IPS DF 6.9 (cell line): ENCODE measurements at places on chromosomes 7 and 10.

DNA sequence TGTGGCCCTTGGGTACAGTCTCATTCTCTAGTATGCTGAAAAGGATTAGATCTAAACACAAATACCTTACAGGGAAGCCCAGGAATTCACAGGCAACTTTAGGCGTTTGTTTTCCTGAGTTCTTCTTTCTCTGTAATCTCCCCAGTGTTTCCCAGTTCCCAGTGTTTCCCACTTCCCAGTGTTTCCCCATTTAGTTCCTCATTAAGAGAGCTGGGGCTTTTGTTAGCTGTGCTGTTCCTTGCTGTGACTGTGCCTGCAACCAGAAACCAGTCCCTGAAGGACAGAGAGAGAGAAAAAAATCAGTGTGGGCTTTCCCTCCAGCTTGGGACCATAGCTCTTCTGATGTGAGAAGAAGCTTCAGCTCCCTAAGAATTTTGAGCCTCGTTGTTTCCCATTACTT is 802.9 kb upstream of the COBL start:
- no peak for DNase-seq

DNA sequence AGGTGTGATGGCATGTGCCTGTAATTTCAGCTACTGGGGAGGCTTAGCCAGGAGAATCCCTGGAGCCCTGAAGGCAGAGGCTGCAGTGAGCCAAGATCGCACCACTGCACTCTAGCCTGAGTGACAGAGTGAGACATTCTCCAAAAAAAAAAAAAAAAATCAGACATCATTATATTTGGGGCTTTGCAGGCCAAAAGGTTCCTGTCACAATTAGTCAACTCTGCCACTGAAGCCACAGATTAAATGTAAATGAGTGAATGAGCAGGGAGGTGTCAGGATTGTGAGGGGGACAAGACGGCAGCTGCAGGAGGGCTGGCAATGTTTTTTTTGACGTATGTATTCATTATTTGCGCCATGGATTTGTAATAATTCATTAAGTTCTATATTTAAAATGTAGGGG is 3.3 kb downstream of the ZNF33B start:
- DNase-seq, result no peak

GRCh38 chr10:122490786-122491680 is 29.7 kb downstream of the HTRA1 start:
- DNase-seq, result no peak

DNA sequence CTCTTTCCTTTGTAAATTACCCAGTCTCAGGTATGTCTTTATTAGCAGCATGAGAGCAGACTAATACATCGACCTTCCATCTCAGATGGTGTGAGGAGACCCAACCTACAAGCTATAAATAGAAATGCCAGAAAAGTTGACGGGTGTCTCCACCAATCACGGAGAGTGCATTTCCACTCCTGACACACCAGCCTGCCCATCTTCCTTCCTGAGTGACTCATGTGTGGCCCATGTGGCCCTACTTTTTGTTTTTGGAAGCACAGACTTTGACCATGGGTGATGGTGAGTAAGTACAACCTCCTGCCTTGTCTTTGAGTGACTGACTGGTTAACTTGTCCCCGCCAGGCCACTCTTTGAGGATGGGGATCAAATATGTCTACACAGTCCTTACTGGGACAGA is 147.0 kb downstream of the OAT start:
- no peak for DNase-seq

GRCh38 chr10:123622381-123622780 is 43.8 kb upstream of the GPR26 start:
- DNase-seq, result no peak

- no peak for DNase-seq
These were observed 56.7 kb upstream of the TFEC start for GRCh38 chr7:116087291-116087690.

DNA sequence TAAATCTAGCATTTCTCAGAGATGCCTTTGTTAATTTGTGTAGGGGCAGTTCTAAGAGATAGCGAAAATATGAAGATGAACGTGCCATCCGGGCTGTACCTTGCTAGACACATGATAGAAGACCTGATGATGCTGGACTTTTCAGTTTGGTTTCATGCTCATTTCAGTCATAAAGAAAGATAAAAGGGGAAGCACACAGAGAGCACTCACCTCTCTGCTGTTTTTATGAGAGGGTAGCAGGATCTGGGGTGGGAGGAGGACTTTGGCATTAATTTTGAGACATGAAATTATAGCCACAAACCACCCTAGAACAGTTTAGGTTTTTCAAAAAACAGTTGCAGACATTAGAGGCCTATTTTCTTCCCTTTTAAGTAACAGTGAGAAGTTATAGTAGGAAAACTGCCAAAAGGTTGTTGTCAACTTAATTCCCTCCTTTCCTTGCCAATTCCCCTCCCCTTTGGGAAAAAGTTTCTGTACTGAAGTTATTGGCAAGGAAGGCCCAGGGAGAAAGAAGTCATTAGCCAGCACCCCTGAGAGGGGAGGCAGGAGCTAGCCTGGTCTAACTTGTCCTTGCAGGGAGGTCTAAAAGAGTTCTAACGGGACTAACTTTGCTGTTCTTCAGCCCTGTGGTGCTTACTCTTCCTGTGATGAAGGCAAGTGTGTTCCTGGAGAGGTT is 2.6 kb downstream of the ST7 start:
- no peak for DNase-seq

DNA sequence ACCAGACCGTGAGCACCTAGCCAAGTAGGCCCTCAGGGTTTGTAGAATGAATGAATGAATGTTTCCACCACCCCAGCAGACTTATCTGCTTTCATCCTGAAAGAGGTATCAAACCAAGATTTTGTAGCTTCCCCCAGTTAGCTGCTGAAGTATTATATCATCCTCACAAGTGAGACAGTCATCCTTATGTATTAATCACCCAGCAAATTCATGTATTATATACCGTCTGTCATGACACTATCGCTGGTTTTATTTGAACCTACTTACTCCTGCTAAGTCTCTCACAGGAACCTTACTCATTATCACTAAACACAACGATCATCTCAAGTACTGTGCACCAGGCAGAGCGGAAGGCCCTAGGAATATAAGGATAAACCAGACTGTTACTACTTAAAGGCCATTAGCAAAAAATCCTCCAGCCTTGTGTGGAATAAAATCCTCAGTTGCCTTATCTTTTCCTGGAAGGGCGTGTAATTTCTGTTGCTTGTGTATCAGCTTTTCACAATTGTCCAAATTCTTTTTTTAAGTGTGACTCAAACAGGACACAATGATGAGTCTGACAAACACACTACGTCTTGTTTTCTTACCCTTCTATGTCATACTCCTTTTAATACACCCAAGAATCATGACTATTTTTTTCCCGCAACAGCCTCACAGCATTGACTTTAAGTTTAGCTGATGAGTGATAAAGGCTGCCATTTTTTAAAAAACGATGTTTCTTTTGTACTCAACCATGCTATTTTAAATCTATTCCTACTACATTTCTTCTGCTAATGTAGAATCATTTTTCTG is 176.1 kb upstream of the KLF14 start:
- no peak for DNase-seq

DNA sequence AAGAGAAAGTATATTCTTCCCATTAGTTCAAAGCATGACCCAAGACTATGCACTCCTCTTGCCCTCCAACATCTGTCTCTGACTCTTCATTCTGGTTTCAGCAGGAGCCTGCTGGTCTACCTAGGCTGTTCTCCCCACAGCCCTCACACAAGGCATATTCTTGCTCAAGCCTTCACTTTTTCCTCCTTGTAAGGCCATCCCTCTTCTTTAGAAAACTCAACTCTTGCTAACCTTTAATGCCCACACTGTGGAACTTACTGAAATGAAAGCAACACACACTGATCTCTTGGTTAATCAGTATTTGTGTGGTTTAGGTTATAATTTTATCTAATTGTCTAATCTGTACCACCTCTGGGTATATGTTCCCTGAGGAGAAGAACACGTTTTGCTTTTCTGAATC is 75.8 kb downstream of the PRKCQ start:
- no peak for DNase-seq

DNA sequence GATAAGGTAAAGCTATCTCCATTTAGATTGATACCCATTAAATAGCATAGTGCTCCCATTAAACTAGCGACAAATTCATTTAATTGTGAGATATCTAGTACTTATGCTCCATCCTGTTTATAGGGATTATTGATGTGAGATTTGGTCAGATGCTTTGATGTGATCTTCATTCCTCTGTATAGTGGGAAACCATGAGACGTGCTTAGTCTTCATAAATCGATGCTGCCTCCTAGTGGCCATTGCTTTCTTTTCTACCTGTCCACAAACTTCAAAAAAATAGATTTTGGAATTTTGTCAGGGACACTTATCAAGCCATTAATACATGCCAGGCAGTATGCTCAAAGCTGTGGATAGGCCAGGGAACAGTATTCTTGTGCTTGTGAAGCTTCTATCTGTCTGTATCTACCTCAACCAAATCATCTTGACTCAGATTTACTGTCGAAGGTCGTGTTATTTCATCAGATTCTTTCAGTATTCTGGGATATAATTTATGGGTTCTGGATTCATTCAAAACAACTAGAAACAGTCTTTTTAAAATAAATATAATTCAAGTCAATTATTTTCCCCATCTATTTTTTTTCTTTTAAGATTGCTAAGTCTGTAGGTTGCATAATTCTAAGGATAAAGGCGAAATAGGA is 12.0 kb downstream of the LSM8 start:
- peak; percentile 37 for DNase-seq

- no peak for DNase-seq
These were observed 1.6 kb upstream of the PRF1 start for GRCh38 chr10:70604106-70604505.

- no peak for DNase-seq
These were observed 549 bp downstream of the INMT start for GRCh38 chr7:30752484-30752883.

DNA sequence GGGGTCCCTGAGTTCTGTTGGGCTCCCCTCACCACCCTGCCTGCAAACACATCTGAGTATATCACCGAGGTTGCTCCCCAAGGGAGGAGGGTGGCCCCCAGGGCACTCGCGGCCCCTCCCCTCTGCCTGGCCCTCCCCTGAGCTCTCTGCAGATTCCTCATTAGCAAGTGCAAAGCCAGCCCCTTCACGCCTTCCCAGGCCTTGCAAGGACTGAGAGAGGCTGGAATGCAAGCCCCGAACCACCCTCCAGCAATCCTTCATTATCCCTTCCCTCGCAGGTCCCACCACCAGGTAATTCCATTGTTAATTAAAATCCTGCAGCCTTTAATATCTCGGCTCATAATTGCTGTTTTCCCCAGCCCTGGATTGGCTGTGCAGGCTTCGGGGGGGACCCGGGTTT is 35.3 kb upstream of the MYL10 start:
- DNase-seq, result no peak

GRCh38 chr7:87155788-87156187 is 3.5 kb downstream of the DMTF1 start:
- no peak for DNase-seq

DNA sequence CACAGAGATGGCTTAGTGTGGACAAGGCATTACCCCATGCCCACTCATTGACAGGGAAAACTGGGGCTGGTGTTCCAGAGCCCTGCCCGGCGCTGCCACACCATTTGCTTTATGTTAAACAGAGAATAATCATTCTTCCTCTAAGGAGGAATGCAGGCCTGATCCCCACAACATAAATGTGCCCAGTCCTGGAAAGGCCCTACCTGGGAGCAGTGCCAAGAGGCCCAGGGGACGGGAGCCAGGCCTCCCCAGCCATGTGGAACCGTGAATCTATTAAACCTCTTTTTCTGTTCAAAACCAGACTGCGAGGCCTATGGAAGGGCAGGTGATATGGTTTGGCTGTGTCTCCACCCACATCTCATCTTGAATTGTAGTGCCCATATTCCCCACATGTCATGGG is 264.1 kb downstream of the GRID1 start:
- no peak for DNase-seq

- peak; percentile 35 for DNase-seq
These were observed 158.5 kb downstream of the CACNA2D1 start for GRCh38 chr7:82284936-82285519.

DNA sequence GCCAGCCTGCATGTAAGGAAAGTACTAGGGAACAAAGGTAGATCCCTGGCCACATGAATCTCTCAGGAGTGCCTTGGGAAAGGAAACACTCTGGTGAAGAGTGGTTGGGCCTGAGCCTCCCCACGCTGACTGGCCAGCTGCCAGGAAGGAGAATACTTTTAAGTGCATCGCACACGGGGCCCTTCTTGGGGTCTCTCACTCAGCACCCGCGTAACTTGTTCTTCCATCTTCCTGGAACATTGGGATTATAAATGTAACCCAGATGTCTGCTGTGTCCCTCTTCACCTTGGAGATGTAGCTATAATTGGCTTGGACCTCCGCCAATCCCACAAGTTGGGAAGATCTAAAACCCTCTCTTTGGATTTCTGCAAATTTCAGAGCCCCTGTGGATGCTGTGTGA is 4.4 kb upstream of the GLI3 start:
- DNase-seq, result no peak

DNA sequence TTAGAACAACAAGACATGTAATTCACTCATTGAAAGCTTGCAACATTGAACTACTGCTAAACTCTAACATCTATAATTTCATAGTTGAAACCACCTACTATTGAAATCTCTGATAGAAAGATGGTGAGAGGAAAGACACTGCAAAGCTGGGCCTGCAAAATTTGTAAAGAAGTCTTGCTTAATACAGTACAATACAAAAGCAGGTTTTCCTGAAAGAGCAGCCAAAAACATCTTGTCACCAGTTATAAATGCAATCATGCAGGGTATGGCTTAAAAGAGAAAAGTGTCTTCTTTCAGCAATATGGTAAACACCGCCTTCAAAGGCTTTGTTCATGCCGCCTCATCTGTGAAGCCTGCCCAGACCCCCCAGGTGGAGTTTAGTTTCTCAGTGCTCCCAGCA is 109.2 kb downstream of the ANK3 start:
- no peak for DNase-seq

GRCh38 chr10:78597796-78598555 is 470.8 kb upstream of the ZMIZ1 start:
- DNase-seq, result no peak

- DNase-seq, result no peak
These were observed 12.9 kb downstream of the AGK start for GRCh38 chr7:141563956-141564623.

DNA sequence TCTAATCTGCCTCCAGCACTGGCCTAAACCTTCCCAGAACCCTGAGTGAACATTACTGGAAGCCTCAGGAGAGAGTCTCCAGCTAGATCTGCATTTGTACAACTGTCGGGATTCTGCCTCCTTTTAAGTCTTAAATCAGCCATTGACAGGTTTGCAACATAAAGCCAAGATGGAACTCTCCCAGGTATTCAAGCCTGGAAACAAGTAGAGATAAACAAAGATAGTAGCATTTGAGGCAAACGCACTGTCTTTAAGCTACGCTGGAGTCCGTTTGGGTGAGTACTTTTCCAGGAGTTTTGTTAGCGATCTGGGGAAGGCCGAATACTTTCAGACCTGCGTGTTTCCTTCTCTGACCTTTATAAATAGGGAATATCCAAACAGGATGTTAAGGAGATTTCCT is 317.2 kb upstream of the FZD8 start:
- no peak for DNase-seq

GRCh38 chr10:1183701-1184100 is 127.5 kb downstream of the WDR37 start:
- DNase-seq, result no peak

- DNase-seq, result no peak
These were observed 50.7 kb upstream of the PRKG1 start for GRCh38 chr10:51023636-51024035.
